ENCODE measurements at places on chromosomes 2 and 18. TPM values are rescaled to one million over a fixed set of nuclear protein-coding genes. Genes with fewer than 3 reads are reported as not detected.

Gene TGOLN2
- polyA plus RNA-seq: 54.4 TPM

Gene RAB6C
- not detected for polyA plus RNA-seq

Gene NEDD4L
- 12.7 TPM for polyA plus RNA-seq

Gene DAPL1
- polyA plus RNA-seq: 15.6 TPM

Gene LRP1B
- 0.25 TPM for polyA plus RNA-seq

Gene CTDSP1
- 134 TPM for polyA plus RNA-seq

Gene NDC80
- polyA plus RNA-seq: 0.16 TPM

Gene SERPINB7
- polyA plus RNA-seq: 0.36 TPM

Gene ADAM23
- polyA plus RNA-seq: 1.0 TPM

Gene TUBA3D
- 0.33 TPM for polyA plus RNA-seq

Gene ST8SIA5
- polyA plus RNA-seq: 0.13 TPM

Gene ALLC
- 0.04 TPM for polyA plus RNA-seq

Gene DNER
- polyA plus RNA-seq: 0.30 TPM

Gene EMX1
- polyA plus RNA-seq: 0.34 TPM

Gene CYP27A1
- 20.8 TPM for polyA plus RNA-seq

Gene CAPN14
- 0.19 TPM for polyA plus RNA-seq
